ENCODE measurements at places on chromosomes 6 and 20. TPM values are rescaled to one million over a fixed set of nuclear protein-coding genes. Genes with fewer than 3 reads are reported as not detected.

Gene PTPRT
- not detected for total RNA-seq

Gene NOX3
- not detected for total RNA-seq

Gene TNF
- 0.09 TPM for total RNA-seq

Gene RNF217
- total RNA-seq, result 7.3 TPM

Gene WFDC10B
- not detected for total RNA-seq

Gene HUS1B
- total RNA-seq, result 0.35 TPM

Gene ANKRD6
- 1.3 TPM for total RNA-seq

Gene UST
- 3.3 TPM for total RNA-seq

Gene IPCEF1
- total RNA-seq, result 0.16 TPM

Gene CLPSL1
- total RNA-seq, result not detected

Gene RING1
- total RNA-seq, result 25.6 TPM
